Smooth muscle cell of bladder (primary cell): ENCODE measurements at places on chromosomes 16 and 17. TPM values are rescaled to one million over a fixed set of nuclear protein-coding genes. Genes with fewer than 3 reads are reported as not detected.

Gene PIRT
- total RNA-seq, result not detected in 2 replicates

Gene TBX21
- 0.09 and 0.14 TPM in 2 replicates for total RNA-seq

Gene C16orf96
- total RNA-seq, result under 0.01 TPM in 2 replicates

Gene TBC1D28
- total RNA-seq, result not detected in 2 replicates

Gene GDPD1
- 1.0 and 1.3 TPM in 2 replicates for total RNA-seq
